A172 (cell line): ENCODE measurements at places on chromosomes 1 and 21. TPM values are rescaled to one million over a fixed set of nuclear protein-coding genes. Genes with fewer than 3 reads are reported as not detected.

Gene LMO4
- 40.0 and 55.3 TPM in 2 replicates for total RNA-seq

Gene RUNX3
- not detected in 2 replicates for total RNA-seq

Gene RGSL1
- not detected in 2 replicates for total RNA-seq

Gene SYCP1
- total RNA-seq = not detected in 2 replicates

Gene NPHS2
- total RNA-seq = not detected in 2 replicates

Gene LCE1E
- total RNA-seq = not detected in 2 replicates

Gene STIL
- 24.5 and 25.0 TPM in 2 replicates for total RNA-seq

Gene CFAP107
- total RNA-seq = not detected in 2 replicates

Gene LEMD1
- total RNA-seq = 0.36 and 0.60 TPM in 2 replicates

Gene DIO1
- not detected in 2 replicates for total RNA-seq

Gene CHD5
- total RNA-seq = 0.98 TPM in 2 replicates

Gene FOXD3
- 0.17 TPM in 1 of 2 replicates, not detected in the other for total RNA-seq

Gene OR2L8
- total RNA-seq = not detected in 2 replicates

Gene OR2T11
- not detected in 2 replicates for total RNA-seq

DNA sequence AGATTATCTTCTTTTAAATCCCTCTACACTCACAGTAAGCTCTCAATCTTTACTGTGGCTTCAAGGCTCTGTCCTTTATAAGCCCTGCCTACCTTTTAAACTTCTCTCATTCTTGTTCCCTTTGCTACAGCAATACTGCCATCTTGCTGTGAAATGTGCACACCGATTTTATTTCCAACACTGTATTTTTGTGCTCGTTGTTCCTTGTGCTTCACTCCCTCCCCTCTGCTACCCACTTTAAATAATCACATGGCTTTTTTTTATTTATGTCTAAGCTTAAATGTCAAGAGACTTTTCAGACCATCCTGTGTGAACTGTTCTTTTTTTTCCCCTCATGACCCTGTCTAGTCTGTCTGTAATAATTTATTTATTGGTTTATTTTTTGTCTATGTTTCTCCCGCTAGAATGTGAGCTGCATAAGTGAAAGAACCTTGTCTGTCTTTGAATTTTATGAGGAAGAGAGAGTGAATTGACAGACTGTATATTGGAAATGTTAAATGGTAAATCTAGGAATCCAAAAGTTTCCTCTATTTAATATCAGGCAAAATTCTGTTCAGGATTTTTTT is 45.7 kb downstream of the ABCD3 start:
- DNase-seq = peak; percentile 40

GRCh38 chr1:186540521-186540920 is 79.6 kb upstream of the PDC start:
- DNase-seq = no peak

GRCh38 chr1:46041974-46042373 is 90.5 kb downstream of the PIK3R3 start:
- no peak for DNase-seq

DNA sequence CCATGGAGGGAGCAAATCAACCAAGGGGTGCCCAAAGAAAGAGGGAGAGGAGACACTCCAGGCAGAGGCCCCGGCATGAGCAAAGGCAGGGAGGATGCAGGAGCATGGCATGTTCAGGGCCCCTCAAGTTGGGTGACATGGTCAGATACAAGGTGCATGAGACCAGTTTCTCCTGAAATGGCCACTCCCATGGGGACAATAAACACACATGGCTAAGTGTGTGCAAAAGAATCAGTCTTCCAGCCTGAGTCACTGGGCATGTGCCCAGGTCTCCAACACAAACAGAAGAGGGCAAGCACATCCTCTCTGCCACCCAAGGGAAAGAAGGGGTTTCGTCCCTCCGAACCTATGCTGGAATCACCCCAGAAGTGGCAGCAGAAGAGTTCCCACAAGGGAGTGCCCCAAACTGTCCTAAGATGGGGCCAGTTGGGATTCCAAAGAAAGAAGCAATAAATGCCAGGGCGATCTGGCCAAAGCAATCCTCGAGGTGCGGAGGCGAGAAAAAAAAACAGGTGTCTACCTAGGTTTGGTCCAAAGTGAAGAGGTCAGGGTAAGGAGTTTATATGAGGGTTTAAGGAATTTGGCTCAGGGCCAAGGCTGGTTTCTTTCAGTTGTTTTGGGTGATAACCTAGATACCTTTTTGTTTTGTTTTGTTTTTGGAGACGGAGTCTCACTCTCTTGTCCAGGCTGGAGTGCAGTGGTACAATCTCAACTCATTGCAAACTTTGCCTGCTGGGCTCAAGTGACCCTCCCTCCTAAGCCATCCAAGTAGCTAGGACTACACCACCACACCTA is 13.2 kb downstream of the CASP9 start:
- no peak for DNase-seq

GRCh38 chr1:90027281-90027680 is 32.4 kb downstream of the ZNF326 start:
- DNase-seq = no peak

- no peak for DNase-seq
These were observed 5.7 kb upstream of the CCT8 start for GRCh38 chr21:29078869-29079767.

- no peak for DNase-seq
These were observed 198.0 kb downstream of the GRIK3 start for GRCh38 chr1:36836196-36836883.

DNA sequence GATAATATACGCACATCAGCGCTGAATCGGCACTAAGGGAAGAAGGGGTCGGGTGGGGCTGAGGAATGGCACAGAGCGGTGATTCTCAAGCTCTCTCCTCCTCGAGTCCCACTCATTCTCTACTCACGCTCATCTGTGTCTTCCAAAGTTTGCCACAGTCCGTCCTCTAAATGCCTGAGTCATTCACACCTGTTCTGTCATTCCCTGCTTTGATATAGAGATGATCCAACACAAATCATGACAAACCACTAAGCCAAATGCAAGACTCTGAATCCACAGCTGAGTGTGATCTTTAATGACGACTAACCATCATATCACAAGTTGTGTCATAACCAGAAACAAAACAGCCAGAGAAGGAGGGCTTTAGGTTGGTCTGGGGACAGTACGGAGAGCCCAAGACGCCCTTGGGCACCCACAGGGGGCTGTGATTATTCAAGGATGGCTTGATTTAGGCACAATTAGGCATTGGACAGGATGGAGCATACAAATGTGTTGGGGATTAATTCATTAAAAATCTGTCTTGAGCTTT is 501.5 kb downstream of the KIF26B start:
- no peak for DNase-seq

DNA sequence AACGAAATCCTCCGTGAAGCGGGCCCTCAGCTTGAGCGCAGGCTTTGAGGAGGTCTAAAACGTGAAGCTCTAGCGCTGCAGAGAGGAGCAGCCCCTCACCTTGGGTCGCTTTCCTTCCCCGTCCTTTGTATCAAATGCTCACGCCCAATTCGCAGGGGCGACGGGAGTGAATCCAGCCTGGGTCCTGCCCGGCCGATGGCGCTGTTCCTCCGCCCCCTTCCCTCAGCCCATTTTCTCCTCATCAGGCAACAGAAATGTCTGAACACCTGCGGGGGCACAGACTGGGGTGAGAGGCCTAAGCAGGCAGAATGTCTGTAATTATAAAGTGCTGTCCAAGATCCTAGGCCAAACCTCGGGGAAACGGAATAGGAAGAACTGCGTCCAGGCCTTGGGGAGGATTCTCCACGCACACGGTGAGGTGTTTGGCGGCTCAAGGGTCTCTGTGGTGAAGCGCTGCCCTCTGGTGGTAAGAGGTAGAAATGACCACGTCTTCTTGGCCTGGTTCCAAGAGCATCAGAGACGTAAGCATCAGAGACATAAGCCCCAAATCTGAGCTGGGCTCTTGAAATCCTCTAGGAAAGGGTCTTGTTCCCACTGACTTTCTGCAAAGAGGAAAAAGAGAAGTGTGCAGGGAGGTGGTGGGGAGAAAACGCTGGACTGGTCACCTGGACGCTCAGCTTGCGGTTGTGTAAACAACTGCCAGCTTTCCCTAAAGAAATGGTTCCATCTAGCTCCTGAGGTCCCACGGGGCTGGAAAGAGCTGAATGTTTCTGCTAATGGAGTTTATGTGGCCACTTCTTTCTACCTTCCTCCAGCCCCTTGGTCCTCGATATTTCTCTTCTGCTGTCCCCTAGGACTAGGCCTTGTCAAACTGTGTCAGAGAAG is 92.1 kb upstream of the CD53 start:
- DNase-seq = peak; percentile 63

GRCh38 chr1:2199042-2199810 is 4.7 kb upstream of the FAAP20 start:
- DNase-seq = no peak

DNA sequence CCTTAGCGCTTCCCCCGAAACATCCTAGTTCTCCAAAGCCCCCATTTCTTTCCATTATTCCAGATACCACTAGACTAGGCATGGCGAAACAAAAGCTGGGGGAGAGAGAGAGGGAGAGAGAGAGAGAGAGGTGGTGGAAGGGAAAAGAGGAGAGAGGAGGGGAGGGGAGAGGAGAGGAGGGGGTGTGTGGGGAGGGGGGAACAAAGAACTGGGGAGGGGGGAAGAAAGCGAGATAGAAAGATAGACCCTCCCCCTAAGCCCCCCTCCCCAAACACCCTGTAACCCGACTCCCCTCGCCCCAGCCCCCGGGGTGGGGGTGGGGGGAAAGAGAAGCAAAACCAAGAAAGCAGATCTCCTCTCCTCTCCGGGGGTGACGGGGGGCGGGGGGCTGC is 352 bp downstream of the MEX3A start:
- DNase-seq = no peak

DNA sequence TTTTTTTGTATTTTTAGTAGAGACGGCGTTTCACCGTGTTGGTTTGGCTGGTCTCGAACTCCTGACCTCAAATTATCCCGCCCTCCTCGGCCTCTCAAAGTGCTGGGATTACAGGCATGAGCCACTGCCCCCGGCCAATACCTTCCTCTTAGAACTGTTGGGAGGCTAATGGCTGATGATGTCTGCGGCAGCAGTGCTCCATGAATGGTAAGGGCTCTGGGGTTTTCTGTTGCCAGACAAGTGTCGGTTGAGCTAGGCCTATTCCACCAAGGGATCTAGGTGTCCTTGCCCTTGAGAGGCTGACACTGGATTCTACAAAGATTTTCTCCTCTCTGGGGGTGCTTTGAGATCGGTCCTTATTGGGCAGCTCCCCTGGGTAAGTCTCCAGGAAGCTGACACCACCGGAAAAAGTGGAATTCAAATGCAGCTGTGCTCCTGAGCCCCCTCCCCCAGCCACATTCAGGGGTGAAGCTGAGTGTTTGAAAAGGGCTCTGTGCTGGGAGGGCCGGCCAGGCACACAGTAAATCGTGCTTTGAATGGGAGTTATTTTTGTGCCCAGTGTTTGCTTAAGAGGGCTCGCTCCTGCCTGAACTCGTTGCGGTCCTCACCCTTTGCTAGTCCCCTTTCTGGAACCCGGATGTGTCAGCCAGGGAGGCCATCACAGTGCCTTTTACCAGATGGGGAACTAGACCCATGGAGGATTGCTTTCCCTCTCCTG is 5.2 kb downstream of the SOX13 start:
- peak; percentile 26 for DNase-seq

- DNase-seq = peak; percentile 51
These were observed 46.8 kb downstream of the PTPRU start for GRCh38 chr1:29282924-29283803.

DNA sequence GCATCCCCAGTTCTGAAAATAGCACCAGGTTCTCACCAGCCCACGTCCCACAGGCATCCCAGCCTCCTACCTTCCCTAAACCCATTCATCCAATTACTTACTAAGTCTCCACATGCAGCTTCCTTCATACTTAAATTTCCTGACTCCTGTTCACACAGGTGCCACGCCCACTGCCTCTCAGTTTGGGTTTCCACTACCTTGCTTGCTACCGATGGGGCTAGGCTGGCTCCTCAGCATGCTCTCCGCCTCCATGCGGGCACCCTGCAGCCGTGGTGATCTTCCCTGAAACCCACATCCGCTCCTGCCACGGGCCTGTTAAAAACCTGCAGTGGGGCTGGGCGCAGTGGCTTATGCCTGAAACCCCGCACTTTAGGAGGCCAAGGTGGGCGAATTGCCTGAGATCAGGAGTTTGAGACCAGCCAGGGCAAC is 70.4 kb upstream of the ANGPTL1 start:
- DNase-seq = no peak

DNA sequence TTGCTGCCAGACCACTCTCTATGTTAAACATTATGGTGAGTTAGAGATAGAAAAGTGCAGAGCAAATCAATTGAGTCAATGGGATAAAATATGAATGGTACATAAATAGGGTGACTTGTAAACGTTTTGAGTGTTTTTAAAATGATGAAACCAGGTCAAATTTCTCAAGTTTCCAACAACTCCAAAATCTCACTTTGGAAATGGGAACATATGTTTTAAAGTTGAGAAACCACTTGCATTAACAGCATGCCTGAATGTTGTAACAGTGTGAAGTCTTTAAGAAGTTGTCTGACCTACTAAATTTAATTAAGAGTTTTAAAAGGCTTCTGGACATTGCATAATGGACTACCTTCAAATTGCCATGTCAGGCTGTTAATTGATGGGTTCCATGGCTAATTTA is 33.6 kb upstream of the RAVER2 start:
- no peak for DNase-seq

- DNase-seq = no peak
These were observed 125.6 kb downstream of the URB2 start for GRCh38 chr1:229751610-229752009.
